Activated CD4-positive, alpha-beta T cell treated with anti-CD3 and anti-CD28 coated beads, Interleukin-2, amount 10 ng/mL, durations not matched to agents 24 days and 14 days (primary cell): ENCODE measurements at places on chromosomes 12 and 14. TPM values are rescaled to one million over a fixed set of nuclear protein-coding genes. Genes with fewer than 3 reads are reported as not detected.

- no peak for DNase-seq
Measured at GRCh38 chr12:111343181-111343580, 25.7 kb downstream of the PHETA1 start.

GRCh38 chr14:101235335-101236103 is 325.8 kb upstream of the DIO3 start:
- DNase-seq, result peak; percentile 72

DNA sequence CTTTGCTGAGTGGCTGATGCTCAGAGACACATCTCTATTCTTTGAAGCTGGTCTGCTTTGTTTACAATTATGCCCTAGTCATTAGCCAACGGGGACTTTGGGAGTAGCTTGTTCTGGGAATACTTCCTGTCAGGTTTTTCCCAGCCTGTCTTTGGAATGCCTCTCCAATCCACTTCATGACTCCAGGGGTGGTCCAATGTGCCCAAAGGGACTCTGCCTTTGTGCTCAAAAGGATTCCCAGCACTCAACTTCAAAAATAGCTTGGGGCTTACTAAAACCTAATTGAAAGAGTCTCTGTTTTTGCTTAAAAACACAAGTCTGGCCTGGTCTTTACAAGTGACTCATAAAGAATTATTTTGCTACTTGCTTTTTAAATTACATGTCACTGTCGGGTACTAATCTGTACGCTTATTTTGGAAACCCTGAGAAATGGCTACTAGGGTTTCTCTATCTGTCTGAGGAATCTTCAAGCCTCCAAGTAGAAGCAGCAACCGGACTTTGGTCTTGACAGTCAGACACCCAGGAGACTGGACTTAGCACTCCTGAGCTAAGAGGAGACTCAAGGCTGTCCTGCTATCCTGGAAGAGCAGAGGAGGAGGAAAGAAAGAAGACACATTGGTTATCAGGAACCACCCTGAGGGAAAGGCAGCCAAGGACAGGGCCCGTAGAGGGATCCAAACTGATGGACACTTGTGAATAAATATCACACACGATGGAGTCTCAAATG is 20.7 kb downstream of the PHLDA1 start:
- no peak for DNase-seq

DNA sequence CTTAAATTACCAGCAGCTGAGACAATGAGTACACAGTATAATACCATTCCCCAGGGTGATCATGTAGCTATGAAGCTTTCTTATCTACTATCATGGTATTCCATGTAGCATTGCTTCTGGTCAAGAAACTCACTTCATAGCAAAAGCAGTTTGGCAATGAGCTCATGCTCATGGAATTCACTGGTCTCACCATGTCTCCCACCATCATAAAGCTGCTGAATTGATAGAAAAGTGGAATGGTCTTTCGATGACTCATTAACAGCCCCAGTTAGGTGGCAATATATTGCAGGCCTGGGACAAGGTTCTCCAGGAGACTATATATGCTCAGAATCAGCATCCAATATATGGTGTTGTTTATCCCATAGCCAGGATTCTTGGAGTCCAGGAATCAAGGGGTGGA is 553.7 kb downstream of the FOXG1 start:
- no peak for DNase-seq

DNA sequence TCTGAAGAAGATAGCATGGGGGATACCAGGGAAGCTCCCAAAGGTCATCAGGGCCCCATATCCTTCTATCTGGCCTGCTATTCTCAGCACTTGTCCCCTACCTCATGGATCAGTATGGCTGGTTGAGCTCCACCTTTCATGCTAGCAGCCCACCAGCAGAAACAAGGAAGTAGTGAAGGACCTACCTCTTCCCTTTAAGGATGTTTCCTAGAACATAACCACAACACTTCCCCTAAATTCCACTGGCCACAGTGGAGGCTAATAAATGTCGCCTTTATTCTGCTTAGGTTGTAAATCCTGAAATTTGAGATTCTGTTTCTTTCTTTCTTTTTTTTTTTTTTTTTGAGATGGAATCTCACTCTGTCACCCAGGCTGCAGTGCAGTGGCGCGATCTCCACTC is 128.6 kb upstream of the PARP11 start:
- no peak for DNase-seq

DNA sequence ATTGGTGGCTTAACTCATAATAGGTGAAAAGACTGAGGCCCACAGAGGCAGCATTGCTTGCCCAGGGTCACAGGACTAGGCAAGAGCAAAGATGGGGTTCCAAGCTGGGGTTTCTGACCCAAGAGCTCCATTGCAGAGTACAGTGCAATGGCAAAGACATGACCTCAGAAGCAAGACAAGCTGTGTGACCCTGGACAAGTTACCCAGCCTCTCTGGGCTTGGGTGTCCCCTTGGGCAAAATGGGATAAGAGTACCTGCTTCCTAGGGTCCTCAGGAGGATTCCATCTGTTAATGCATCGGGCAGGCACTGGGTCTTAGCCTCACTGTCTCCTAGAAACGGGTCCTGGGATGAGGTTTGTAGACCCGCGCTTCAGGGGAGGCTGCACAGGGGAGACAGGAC is 111.6 kb upstream of the NCOR2 start:
- DNase-seq, result no peak

DNA sequence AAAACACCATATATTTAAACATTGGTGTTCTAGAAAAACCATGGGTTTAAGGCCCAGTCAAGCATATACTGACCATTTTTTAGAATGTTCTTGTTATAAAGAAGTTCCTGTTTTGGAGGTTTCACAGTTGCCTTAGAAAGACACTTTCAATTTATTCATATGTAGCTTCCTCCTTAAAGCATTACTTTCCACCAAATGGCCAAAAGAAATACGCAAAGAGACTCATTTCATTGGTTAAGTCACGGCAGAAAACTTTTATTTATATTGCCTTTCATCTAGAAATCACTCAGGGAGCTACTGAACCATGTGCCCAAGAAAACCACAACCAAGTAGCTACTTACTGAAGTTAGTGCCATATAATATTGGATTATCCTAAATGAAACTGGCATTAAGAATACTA is 40.0 kb downstream of the MYBPC1 start:
- DNase-seq, result no peak

GRCh38 chr14:58918066-58918738 is 270.3 kb upstream of the DAAM1 start:
- DNase-seq, result no peak

- DNase-seq, result no peak
Measured at GRCh38 chr12:27561535-27562350, 37.7 kb downstream of the PPFIBP1 start.

GRCh38 chr12:19369691-19370148 is 69.6 kb upstream of the AEBP2 start:
- no peak for DNase-seq

Gene PROX2
- total RNA-seq, result not detected in 2 replicates

GRCh38 chr12:9661720-9662119 is 7.8 kb upstream of the CLEC2D start:
- DNase-seq, result no peak

GRCh38 chr12:15272376-15272775 is 49.9 kb upstream of the PTPRO start:
- DNase-seq, result no peak

- DNase-seq, result no peak
Measured at GRCh38 chr12:10098791-10099190, at the start of gene CLEC1A. Gene CLEC1A, minus strand, starts transcription at chr12:10098985. Its CDS starts 63 bp downstream, at chr12:10098922.

DNA sequence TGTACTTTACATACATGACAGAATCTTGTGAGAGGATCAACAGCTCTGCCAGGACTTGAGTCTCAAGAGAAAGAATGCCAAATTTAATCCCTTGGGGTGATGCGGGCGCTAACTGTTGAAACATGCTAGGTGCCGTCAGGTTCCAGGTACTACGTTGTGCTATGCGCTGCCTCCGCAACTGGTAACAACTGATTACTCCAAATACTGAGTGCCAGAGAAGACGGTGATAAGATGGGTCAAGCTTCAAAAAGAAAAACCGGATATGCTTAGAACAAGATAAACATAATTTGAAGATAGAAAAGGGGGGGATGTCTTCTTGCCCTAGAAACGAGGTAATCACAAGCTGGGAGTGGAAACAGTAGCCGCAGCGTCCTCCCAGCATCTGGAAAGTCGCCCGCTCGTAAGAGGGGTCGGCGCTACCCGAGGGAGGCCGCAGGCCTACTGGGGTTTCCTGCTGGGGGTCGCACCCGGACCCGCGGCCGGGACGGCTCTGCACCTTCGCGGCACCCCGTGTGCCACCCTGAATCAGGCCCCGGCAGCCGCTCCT is 678 bp downstream of the ZBTB25 start:
- DNase-seq, result peak; percentile 76

Gene PLA2G1B
- not detected in 2 replicates for total RNA-seq

- DNase-seq, result no peak
Measured at GRCh38 chr12:53677800-53678148, 1.9 kb upstream of the ATP5MC2 start.

- DNase-seq, result no peak
Measured at GRCh38 chr12:70354787-70355186, 11.3 kb upstream of the KCNMB4 start.

GRCh38 chr12:46744283-46744682 is 81.5 kb downstream of the SLC38A4 start:
- DNase-seq, result no peak

DNA sequence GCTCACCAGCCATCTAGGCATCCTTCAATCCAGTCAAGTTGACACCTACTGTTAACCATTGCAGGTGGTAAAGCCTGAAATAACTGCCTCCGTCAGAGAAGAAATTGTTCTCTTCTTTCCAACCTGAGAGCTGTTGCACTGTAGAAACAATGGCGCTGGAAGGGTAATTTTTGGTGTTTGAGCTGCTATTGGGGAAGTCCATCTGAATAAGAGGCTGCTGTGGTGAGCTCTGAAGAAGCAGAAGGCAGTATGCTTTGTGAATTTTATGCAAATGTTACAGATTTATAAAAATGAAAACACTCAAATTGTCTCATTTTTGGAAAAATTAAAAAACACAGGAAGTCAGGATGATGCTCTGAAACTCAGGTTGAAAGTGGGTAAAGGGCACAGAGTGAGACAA is 60.2 kb downstream of the SNAPC1 start:
- no peak for DNase-seq

- no peak for DNase-seq
Measured at GRCh38 chr12:78457938-78458337, 406.6 kb upstream of the SYT1 start.

DNA sequence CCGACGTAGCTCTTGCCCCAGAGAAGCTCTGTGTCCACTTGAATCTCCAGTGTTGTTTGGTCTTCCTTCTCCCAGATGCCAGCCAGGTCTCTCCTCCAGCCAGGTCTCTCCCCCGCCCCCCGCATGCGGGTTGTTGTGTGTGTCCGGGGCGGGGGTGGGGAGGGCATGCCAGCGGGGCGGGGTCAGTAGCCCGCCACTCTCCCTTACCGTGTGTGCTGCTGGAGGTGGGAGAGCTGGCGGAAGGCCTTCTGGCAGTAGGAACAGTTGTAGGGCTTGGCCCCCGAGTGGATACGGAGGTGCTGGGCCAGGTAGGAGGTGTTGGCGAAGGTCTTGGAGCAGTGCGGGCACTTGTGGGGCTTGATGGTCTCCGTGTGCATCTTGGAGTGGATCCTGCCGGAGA is 9.2 kb upstream of the ING4 start:
- no peak for DNase-seq

DNA sequence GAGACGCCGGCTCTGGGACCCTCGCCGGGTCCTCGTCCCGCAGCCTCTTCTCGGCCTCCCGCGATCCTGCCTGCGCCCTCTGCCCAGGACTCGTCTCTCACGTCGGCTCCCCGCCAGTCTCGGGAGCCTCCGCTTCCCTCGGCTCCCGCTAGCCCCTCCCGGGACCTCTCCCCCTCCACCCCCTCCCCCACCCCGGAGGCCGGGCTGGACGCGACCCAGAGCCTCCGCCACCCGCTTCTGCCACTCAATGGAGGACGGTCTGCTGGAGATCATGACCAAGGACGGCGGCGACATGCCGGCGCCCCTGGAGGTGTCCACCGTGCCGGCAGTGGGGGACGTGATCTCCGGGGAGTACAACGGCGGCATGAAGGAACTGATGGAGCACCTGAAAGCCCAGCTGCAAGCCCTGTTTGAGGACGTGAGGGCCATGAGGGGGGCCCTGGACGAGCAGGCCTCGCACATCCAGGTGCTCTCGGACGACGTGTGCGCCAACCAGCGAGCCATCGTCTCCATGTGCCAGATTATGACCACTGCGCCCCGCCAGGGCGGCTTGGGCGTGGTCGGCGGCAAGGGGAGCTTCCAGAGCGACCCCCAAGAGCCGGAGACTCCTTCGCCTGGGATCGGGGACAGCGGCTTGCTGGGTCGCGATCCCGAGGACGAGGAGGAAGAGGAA is 568 bp downstream of the CCDC184 start:
- peak; percentile 74 for DNase-seq

DNA sequence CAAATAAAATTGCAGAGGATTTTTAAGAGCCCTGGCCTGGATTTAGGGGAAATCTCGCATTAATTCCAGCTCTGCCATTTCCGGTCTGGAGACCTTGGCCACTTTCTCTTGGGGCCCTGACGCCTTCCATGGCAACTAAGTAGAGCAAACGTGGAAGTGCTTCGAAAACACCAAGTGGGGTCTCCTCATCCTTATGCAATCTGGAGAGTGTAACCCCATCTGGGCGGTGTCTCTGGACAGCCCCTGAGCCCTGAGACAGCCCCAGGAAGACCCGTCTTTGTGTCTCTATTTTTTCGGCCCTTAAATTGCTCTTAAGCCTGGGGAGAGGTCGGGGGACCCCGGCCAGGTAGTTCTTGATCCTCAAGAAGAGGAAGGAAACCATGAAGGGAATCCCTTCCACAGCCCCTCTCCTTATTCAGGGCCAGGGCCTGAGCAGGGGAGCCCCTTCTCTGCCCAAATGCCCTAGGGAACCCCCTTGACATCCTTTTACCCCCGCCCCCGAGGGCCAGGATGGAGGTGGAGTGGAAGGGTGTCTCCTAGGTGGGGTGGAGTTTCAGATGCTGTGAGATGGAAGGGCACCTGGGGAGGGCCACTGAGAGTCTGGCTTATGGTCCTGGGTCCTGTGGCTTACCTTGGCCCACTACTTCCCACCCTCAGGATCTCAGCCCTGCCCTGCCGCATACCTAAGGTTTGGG is 17.6 kb upstream of the NR4A1 start:
- no peak for DNase-seq

Gene E2F7
- total RNA-seq, result 16.8 and 20.0 TPM in 2 replicates

DNA sequence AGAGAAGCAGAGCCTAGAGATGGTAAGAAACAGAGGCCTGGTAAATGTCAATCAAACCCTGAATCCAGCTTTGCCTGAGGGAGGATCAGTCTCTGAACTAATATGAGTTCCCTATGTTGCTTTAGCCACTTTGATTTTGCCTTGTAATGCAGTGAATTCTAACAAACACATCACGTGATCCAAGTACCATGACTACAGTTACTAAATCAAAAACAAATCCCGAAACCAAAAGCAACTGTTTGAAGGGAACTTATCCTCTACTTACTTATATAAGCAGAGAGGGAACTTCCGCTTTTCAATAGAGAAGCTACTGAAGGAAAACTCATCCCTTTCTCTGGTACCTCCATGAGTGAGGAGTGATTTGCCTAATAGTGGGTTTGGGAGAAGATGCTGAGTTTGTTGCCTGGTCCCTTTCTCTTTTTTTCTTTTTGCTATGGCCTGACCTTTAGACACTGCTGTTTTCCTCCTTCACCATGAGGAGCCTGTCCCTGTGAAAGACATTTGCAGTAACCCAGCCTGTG is 7.7 kb upstream of the PPTC7 start:
- peak; percentile 82 for DNase-seq

Gene P3H3
- total RNA-seq, result 4.1 and 4.7 TPM in 2 replicates
